Activated naive CD4-positive, alpha-beta T cell treated with anti-CD3 and anti-CD28 coated beads, Interleukin-2, amount 50 U/mL, for 16 hours (primary cell): ENCODE measurements at places on chromosomes 2 and 18.

GRCh38 chr2:100291152-100291970 lies 30.9 kb downstream of the LONRF2 start:
- DNase-seq = peak; percentile 17

DNA sequence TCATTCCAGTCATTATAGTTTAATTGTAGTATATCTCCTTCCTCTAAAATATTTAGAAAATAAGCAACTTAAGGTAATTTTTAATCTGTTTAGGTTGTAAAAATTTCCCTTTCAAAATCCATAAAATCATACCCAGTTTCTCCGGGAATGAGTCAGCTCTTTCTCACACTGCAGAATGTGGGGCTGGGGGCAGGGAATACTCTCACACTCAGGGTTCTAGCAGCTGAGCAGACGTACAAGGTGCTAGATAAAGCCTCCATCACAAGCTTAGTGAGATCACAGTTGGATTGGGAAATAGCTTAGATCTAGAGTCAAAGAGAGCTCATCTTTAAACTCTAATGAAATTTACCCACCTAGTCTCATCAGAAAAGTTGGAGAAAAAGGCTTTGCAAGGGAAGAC lies 79.9 kb upstream of the FAM237A start:
- no peak for DNase-seq

- no peak for DNase-seq
These were observed 152.0 kb upstream of the REG3G start for GRCh38 chr2:78873526-78873925.

DNA sequence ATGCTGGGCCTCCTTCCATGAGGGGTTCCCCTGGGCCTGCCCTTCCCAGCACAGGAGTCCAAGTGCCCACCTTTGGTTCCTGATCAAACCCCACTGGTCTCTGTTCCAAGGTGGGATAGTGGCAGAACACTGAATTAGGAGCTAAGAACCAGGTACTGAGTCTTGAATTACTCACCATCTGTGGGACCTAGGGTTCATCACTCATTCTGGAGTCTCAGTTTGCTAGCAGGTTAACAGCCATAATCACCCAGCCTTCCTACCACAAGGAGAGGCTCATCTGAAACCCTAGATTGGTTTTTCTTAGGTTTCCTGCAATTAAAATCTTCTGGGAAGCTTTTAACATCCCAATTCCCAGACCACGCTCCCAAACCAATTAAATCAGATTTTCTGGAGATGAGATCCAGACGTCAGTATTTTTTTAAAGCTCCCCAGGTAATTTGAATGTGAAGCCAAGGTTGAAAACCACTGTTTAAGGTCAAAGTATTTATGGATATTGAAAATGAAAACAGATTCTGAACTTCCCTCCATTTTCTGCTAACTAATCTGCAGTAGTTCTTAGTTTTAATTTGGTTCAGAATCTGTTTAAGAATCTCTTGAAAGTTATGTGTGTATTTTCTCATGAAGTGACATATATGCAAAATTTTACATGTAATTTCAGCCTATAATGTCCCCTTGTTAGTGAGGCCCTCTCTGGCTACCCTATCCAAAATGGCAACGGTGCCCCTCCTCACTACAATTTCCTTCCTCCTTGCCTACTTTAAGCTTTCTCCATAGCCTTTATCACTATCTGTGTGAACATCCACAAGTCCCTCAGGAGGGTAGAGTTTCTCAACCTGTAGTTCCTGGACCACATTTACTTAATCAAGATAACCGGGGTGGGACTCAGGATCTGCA lies 166.5 kb upstream of the CXCR4 start:
- no peak for DNase-seq

- no peak for DNase-seq
These were observed 12.3 kb downstream of the EN1 start for GRCh38 chr2:118834901-118835745.

DNA sequence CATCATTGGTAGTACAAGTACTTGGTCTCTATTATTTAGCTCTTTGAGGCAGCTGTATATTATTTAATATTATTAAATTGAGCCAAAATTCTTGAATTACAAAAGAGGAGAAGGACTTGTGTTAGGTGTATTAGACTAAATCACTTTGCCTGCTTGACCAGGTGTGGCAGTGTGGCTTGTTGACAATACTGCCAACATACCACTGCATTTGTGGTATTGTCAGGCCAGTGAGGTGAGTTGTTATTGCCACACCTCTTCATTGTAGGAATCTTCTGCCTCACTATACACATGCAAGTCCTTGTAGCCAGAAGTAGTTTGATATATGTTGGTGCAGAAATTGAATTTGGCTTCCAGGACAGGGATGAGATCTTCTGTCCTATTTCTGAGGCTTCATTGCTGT lies 40.5 kb downstream of the CYP20A1 start:
- no peak for DNase-seq

- DNase-seq = no peak
These were observed 5.1 kb downstream of the TXNL4A start for GRCh38 chr18:79983253-79983652.

DNA sequence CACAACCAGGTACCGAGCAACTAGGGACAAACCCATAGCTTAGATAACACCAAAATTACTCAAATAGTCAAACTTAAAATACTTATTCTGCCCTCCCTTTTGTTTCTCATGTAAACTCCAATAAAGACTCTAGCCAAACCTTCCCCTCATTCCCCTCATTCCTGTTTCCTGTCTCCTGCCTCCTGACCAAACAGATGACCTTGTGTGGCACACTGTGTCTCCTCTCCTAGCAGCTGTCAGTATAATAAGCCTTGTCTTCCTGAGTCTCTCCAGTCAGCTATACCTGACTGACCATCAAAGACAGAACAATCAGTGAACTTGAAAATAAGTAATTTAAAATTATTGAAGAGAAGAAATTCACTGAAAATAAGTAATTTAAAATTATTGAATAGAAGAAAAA lies 14.3 kb downstream of the SULT1C4 start:
- no peak for DNase-seq

DNA sequence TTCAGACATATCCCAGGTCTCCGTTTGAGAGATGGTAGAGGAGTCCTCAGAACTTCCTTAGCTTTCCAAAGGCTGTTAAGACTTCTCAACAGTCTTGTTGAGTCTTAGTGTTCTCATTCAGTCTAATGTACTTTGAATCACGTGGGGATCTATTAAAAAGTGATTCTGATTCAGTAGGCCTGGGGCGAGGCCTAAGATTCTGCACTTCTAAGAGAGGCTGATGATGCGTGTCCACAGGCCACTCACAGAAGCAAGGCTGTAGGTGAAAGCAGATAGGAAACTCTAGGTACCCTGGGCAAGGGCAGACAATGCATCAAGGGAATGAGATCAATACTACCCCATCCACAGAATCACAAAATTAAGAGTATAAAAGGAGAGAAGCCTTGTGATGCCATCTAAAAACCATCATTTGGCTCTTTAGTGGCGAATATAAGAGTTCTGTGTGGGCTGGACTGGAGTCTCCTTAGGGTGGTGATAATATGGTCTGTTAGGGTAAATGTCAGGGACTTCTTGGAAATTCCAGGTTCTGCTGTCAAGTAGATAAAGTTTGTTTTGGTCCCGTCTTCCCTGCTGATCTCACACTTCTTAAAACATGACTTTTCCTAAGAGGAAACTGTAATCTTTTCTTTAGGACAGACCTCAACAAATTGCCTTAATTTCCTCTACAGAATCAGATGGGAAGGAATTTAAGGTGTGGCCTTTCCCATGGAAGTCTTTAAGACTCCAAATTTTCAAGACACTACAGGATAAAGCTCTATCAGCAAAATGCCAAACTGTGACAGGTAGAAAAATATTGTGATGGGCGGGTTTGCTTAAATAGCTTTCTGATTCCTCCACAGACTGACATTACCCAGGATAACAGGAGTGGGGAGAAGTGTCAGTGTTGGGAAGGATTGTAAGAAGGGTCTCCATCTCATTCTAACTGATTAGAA lies 45.7 kb upstream of the NEMP2 start:
- no peak for DNase-seq

DNA sequence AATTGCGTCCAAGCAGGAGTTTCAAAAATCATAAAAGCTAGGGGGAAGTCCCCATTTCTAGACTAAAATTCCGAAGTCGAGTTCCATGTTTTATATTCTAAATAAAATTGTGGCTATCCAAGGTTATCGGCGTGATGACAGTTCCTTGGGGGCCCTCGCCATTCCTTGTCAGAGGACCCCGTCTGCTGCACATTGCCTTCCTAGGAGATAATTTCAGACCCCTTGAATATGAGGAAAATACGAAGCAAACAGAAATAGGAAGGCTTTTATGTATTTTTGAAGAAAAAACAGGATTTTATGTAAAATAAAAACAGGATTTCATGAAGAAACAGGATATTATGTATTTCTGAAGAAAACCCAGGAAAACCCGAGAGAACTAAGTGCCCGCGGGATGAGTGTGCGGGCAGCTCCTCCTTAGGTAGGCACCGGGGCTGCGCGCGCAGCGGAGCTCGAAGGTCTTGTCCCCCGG lies 465 bp upstream of the PLEKHA3 start:
- no peak for DNase-seq

GRCh38 chr2:27960237-27960912 lies 69.8 kb downstream of the BABAM2 start:
- DNase-seq = no peak

- DNase-seq = no peak
These were observed 35.5 kb upstream of the COBLL1 start for GRCh38 chr2:164877169-164877568.

DNA sequence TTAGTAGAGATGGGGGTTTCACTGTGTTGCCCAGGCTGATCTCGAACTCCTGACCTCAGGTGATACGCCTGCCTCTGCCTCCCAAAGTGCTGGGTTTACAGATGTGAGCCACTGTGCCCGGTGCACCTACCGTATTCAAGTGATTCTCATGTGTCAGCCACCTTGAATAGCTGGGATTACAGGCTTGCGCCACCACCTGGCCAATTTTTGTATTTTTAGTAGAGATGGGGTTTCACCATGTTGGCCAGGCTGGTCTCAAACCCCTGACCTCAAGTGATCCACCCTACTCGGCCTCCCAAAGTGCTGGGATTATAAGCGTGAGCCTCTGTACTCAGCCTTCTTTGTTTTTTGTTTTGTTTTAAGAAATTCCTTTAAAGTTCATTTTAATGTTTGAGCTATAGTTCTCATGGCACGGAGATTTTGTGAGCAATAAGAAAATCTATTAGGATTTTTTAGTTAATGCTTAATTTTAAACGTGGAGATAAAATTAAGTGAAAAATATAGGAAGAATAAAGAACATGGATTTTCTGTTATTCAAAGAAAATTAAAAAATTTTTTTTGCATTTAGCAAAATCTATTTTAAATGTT lies 242.6 kb downstream of the PHLPP1 start:
- peak; percentile 20 for DNase-seq

- DNase-seq = peak; percentile 68
These were observed 17.0 kb upstream of the CIDEA start for GRCh38 chr18:12236934-12237832.

- no peak for DNase-seq
These were observed 126.7 kb downstream of the OSBPL1A start for GRCh38 chr18:24270937-24271380.

DNA sequence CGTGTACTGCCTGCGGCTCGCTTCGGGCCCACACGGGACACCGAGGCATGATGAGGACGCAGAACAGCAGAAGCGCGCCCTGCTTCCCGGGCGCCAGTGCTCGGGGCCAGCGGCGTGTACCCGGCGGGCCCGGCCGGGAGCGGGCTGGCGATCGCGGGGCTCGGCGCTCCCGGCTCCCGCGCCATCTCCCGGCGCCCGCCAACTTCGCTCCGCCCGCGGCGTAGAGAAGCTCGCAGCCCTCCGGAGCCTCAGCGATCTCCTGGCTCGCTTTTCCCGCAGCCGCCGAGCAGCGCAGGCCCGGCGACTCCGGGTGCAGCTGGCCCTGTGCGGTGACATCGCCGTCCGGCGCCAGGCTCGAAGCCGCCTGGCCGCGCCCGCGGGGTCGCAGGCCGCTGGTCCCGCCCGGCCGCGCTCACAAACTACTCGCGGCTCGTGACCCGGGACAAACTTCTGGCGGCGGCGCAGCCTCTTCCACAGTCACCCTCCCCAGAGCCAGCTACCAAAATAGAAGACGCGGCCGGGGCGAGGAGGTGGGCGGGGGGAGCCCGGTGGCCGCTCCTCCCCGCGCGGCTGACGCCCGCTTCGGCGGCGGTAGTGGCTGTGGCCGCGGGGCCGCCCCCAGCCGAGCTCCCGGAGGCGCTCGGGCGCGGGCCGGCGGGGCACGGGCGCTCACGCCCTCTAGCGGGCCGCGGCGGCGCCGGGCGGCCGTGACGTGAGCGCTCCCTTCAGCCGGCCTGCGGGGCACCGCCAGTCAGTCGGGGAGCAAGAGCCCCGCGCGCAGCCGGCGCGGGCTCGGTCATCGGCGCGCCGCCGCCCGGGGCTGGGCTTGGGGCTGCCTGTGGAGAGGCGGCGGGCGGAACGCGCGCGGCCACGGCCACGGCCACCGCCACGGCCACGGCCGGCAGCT lies at the start of gene PTPRM:
Gene PTPRM, plus strand, starts transcription at position 750 of the 907 bp plus-strand sequence. CDS start 503 bp downstream, outside the sequence.
- peak; percentile 37 for DNase-seq

DNA sequence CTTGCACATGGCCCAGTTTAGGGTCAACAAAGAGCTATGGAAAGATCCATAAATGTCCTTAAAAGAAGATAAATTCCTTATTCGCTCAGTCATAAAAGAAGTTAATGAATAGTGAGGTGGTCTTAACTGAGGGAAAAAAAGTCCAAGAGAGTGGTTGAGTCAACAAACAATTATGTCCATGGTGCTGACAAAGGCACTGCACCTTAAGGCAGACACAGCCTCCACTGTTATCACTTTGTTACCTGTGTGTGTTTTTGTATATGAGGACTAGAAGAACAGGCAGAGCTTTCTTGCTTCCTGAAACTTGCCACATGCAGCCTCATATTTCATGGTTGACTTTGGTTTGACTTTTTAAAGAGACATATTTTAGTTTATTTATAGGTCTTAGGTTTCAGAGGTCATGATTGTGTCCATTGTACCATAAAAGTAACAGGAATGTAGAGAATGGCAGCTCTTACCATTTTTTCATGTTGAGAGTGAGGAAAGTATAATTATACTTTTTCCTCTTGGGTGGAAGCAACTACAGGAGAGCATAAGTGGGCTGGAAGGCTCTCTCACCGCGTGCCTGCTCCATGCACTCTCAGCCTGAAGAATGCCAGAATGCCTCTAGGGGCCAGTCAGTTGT lies 93.6 kb downstream of the XRCC5 start:
- DNase-seq = no peak

DNA sequence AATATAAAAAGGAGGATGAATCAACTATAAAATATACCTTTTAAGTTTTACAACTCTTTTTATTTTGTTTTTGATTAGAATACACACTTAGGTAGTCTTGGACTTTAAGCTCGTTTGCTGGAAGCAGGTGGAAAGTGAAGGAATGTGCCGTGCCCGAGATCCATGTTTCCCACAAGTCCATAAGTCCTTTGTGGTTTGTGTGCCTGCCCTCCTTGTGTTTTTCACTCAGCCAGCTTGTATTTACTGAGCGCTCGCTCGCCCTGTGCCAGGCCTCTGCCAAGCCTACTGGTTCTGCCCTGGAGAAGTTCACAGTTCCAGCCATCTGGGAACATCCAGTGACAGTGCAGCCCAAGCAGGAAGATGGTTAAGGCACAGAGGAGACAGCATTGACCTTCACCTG lies 142.6 kb downstream of the MGAT5 start:
- DNase-seq = no peak

DNA sequence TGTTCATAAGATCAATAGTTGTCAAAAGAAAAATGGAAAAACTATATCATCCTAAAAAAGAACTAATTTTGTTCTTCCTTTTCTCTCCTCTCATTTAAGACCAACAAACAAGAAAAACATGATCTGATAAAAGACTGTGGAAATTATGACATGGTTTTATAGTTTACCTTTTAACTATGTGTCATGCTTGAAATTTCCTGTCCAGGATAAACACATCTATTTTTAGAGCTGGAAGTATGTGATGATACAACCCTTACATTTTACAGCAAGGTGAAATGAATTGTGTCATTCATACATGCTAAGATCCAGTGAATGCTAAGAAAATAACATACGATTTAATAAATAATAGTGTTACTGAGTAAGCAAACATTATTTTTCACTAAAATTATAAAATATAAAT lies 89.9 kb downstream of the GULP1 start:
- no peak for DNase-seq
